ENCODE measurements at places on chromosomes 5 and 9. TPM values are rescaled to one million over a fixed set of nuclear protein-coding genes. Genes with fewer than 3 reads are reported as not detected.

Gene NTNG2
- 1.6 TPM for total RNA-seq

Gene SIMC1
- total RNA-seq: 3.0 TPM

Gene SPATA31A3
- total RNA-seq: not detected

Gene CARD9
- total RNA-seq: 2.6 TPM

Gene CER1
- total RNA-seq: not detected

Gene DELE1
- total RNA-seq: 37.4 TPM

Gene CDC25C
- total RNA-seq: 3.0 TPM

Gene IL13
- not detected for total RNA-seq

Gene SCGB3A1
- total RNA-seq: not detected

Gene LCN6
- not detected for total RNA-seq

Gene MOB3B
- under 0.01 TPM for total RNA-seq

Gene TMC1
- 0.93 TPM for total RNA-seq

Gene ADAMTS16
- total RNA-seq: not detected

Gene GOLGA2
- total RNA-seq: 190 TPM

Gene WDR36
- 59.1 TPM for total RNA-seq

Gene SLC27A6
- 0.06 TPM for total RNA-seq

Gene TRIM36
- 0.53 TPM for total RNA-seq

Data from aortic smooth muscle cell (primary cell).